Stimulated activated CD4-positive, alpha-beta T cell treated with anti-CD3 and anti-CD28 coated beads, Interleukin-12 subunit alpha, Interleukin-12 subunit beta, amount 100 ng/mL, for 24 hours (primary cell): ENCODE measurements at places on chromosomes 2 and 18.
A peak's percentile ranks its signal among the peaks of the same experiment; 100 is the strongest.

DNA sequence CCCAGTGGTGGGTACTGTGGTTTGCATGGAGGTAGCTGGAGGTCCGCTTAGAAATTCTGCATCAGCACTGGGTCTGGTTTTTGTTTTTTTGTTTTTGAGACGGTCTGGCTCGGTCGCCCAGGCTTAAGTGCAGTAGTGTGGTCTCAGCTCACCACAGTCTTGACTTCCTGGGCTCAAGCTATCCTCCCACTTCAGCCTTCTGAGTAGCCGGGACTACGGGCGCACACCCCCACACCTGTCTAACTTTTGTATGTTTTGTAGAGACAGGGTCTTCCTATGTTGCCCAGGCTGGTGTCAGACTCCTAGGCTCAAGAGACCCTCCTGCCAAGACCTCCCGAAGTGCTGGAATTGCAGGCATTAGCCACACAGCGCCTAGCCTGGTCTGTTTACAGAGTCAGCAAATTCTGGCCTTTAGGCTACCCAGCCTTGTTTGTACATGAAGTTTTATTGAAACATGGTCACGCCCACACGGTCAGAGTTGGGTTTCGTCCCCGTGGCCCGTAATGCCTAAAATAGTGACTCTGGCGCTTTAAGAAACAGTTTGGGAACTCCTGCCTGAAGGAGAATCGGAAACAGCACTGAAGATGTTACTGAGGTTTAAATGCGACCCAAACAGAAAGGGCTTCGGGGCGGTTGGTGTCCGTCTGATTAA, 32.7 kb downstream of the CTDP1 start:
- DNase-seq = no peak

GRCh38 chr18:34951625-34952379, 89.4 kb upstream of the MAPRE2 start:
- DNase-seq = no peak

GRCh38 chr2:37283207-37283606, 41.4 kb downstream of the PRKD3 start:
- no peak for DNase-seq

DNA sequence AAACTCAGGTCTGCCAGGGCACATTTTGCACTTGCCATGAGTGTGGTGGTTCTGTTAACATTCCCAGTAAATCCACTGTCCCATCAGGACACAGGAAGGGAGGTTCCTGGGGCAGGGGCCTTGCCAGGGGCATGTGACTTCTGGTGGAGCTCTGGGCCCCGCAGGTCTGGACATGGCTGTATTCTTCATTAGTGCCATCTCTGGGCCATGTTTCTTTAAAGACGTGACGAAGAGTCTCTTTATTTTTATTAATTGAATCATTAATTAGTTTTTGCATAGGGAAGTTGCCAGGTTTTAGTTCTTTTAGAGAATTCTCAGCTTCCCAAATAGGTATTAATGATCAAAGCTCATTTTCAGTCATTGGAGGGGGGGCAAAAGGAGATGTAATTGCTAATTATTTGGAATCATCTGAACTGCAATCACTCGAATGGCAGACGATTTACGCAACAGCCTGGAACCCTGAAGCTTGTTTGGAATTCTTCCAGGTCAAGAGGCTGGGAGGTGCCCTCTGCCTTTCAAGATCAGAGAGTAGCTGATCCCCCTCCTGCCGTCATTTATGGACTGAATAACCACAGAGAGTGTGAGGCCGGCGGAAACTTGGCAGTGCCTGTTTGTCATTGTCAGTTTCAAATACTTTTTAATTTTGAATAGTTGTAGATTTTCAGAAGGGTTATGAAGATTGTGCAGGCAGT, 106.2 kb downstream of the RTP5 start:
- DNase-seq = no peak

DNA sequence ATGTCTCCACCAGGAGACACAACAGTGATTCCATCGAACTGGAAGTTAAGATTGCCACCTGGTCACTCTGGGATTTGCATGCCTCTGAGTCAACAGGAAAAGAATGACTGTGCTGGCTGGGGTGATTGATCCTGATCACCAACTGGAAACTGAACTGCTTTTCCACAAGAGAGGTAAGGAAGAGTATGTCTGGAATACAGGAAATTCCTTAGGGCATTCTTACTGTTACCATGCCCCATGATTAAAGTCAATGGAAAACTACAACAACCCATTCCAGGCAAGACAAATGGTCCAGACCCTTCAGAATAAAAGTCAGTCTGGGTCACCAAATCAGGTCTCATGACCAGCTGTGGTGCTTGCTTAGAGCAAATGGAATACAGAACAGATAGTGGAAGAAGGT, 12.0 kb upstream of the DDX1 start:
- no peak for DNase-seq

- no peak for DNase-seq
Measured at GRCh38 chr2:31644551-31644950, 63.8 kb upstream of the SRD5A2 start.

GRCh38 chr2:207913772-207914358, 111.5 kb downstream of the PLEKHM3 start:
- DNase-seq = no peak

- DNase-seq = no peak
Measured at GRCh38 chr18:12625241-12625640, 32.7 kb downstream of the SPIRE1 start.

GRCh38 chr2:85066874-85067351, 66.3 kb upstream of the TCF7L1 start:
- peak; percentile 59 for DNase-seq

- no peak for DNase-seq
Measured at GRCh38 chr18:41829647-41830516, 125.2 kb upstream of the PIK3C3 start.

DNA sequence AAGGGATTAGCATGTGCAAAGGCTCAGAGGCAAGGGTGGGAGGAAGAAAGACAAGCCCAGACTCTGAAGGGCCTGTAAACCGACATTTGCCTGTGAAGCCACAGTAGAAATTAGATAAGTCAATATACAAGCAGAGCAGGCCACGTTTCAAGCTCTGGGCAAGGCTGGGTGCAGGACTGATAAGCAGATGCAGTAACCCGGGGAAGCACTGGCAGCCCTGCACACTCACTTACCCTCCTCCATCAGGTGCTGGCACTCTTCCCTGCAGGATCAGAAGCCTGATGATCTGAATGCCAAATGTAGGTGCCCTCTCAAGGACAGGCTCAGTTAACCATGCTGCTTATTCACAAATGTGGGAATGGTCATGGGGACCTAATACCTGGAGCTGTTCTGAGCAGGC, 46.3 kb upstream of the RAB12 start:
- DNase-seq = no peak

- no peak for DNase-seq
Measured at GRCh38 chr2:168726375-168726774, 76.1 kb upstream of the NOSTRIN start.

DNA sequence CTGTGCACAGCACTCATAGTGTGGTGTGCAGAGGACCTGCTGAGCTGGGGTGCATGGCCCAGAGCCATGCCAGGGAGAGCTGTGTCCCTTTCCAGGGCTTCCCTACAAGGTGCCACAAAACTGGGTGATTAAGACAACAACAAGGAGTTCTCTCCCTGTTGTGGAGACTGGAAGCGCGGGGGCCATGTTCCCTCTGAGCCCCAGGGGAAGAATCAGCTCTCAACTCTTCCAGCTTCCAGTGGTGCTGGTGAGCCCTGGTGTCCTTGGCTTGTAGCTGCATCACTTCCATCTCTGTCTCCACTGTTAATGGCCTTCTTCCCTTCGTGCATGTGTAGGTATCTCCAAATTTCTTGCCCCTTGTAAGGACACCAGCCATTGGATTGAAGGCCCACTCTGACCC, 73.3 kb downstream of the CABLES1 start:
- no peak for DNase-seq

GRCh38 chr2:207692206-207693065, 19.0 kb upstream of the CCNYL1 start:
- DNase-seq = peak; percentile 15

DNA sequence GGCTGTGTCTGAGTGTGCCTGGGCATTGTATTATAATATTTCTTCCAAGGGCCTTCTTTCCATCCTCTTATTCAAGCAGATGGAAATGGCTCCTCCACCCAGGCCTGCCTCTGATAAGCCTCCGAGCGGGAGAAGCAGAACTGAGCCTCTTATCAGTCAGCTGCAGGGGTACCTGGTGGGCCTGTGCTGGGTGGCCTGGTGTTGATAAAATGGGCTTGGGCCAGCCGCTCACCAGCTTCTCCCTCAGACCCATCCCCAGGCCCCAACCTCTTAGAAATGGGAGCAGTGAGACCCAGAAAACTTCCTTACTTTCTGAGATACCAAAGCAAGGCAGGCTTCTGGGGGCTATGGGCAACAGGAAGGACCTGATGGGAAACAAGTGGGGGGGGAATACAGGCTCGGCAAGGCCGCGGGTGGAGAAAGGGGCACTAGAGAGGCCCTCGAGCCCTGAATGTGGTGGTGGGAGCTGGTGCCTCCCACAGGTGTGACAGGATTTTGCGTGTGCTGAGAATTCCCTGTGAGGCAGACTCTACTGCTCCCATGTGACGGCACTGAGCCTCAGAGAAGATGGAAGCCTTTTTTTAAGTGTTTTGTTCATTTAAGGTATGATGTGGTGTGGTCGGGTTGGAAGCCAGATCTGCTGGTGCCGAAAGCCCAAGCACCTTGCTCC, 18.3 kb downstream of the GYPC start:
- DNase-seq = no peak

DNA sequence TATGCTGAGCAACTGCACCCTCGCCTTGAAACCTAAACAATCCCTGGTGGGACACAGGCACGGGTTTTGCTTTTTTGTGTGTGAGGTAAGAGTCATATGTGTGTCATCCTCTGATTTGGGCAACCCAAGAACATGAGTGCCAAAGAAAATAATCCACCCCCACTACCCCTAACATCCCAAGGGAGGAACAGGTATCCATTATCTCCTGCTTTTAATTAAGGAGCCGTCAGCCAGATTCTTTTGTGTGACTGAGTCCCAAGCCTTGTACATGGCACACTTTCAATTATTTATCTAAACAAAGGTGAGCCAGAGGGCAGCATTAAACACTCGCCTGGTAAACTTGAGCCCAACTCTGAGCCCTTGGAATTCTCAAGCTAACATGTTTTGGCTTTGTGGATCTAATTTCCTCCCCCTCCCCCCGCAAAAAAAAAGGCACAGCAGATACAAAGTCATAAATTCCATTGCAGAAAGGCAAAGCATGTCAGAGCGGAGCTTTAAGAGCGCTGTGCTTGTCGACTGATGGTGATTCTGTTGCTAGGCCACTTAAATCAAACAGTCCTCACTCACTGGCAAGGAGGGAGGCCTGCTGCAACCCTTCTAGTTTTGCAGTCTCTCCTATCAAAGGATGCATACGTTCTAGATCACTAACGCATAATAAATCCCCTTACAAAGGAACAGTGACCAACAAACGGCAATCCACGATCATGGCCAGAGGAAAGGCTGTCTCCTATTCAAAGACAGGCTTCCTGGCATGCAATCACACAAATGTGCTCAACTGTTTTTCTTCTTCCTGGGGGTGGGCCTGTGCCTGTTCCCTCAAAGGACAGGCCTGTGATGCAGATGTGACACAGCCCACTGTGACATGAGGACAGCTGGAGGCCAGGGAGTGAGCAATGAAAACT, 143.5 kb upstream of the LMAN1 start:
- no peak for DNase-seq

GRCh38 chr2:99707592-99707991, 217.8 kb upstream of the REV1 start:
- no peak for DNase-seq

- no peak for DNase-seq
Measured at GRCh38 chr2:63300835-63301234, 250.2 kb downstream of the OTX1 start.

GRCh38 chr2:174510583-174511189, 23.9 kb upstream of the GPR155 start:
- no peak for DNase-seq

GRCh38 chr2:215619022-215619958, 183.4 kb upstream of the FN1 start:
- no peak for DNase-seq

GRCh38 chr18:9627642-9628041, 13.3 kb upstream of the PPP4R1 start:
- DNase-seq = no peak

- DNase-seq = no peak
Measured at GRCh38 chr18:74819433-74820059, 221.9 kb downstream of the ZNF407 start.

DNA sequence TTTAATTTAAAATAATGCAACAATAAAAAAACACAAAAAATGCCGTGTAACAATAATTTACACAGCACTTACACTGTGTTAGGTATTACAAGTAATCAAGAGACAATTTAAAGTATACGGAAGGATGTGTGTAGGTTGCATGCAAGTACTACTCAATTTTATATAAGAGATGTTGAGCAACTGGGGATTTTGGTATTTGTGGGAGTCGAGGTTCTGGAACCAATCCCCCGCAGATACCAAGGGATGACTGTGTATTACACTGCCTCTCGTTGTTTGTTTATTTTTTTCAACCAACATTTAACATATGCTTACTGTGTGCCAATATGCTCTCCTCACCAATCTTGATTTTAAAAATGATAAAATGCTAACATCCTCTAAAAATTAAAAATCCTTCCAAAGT, 24.8 kb downstream of the MAP3K2 start:
- DNase-seq = no peak
